ENCODE measurements at places on chromosomes 6 and 20.

DNA sequence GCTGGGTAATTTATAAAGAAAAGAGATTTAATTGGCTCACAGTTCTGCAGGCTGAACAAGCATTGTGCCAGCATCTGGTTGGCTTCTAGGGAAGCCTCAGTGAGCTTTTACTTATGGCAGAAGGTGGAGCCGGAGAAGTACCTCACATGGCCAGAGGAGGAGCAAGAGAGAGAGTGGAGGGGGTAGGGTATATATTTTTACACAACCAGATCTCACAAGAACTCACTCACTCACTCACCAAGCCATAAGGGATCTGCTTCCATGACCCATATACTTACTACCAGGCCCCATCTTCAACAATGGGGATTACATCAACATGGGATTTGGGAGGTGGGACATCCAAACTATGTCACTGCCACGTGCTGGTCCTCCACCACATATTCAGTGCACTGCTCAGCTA lies 152.6 kb upstream of the PRND start:
- no peak for DNase-seq

- no peak for DNase-seq
Observed at GRCh38 chr6:154378518-154378917, 21.9 kb upstream of the IPCEF1 start.

GRCh38 chr6:109349419-109349987 lies 32.8 kb downstream of the CD164 start:
- no peak for DNase-seq

GRCh38 chr20:23187751-23188150 lies 101.6 kb upstream of the CD93 start:
- no peak for DNase-seq

DNA sequence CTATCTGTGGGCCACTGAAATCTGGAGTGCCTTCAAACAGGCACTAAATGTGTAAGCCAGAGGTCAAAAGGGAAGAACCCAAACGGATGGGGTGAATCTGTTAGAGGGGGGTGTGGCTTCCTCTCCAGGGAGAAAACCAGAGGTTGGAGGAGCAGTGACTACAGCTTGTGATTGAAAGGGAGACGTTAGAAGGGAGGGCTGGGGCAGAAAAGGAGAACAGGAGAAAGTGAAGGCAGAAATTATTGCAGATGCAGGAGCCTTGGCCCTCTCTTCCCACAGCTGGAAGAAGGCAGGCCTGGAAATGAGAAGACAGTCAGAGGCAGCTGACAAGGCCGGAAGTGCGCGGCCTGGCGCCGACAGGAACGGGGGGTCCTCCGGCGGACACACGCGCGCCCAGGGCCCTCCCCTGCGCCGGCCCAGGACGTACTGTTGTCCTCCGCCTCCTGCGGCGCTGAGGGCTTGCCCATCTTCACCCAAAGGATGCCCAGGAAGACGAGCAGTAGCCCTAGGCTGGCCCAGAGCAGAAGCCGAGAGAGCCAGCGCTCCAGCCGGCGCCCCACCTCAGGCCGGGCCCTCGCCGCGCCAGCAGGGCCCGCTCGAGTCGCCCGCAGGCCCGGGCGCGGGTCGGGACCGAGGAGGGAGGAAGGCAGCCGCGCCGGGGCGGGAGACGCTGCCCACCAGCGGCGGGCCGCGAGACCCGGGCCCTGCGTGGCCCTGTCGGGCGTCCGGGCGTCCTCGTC lies 806 bp downstream of the LEMD2 start:
- peak; percentile 17 for DNase-seq

DNA sequence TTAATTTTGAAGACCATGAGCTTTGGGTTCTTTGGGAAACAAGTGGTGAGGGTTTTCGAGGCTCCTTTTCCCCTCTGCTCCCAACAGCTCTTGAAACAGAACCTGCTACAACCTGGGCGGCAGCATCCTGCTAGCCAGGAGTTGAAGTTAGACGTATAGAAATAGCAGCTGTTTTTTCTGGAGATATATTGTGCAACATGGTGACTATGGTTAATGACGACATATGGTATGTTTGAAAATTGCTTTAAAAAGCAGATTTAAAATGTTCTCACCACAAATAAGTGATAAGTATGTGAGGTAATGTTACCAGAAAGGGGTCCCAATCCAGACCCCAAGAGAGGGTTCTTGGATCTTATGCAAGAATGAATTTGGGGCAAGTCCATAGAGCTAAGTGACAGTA lies 138.9 kb downstream of the PDE7B start:
- no peak for DNase-seq

GRCh38 chr6:43142101-43142500 lies 29.0 kb upstream of the SRF start:
- DNase-seq: no peak

DNA sequence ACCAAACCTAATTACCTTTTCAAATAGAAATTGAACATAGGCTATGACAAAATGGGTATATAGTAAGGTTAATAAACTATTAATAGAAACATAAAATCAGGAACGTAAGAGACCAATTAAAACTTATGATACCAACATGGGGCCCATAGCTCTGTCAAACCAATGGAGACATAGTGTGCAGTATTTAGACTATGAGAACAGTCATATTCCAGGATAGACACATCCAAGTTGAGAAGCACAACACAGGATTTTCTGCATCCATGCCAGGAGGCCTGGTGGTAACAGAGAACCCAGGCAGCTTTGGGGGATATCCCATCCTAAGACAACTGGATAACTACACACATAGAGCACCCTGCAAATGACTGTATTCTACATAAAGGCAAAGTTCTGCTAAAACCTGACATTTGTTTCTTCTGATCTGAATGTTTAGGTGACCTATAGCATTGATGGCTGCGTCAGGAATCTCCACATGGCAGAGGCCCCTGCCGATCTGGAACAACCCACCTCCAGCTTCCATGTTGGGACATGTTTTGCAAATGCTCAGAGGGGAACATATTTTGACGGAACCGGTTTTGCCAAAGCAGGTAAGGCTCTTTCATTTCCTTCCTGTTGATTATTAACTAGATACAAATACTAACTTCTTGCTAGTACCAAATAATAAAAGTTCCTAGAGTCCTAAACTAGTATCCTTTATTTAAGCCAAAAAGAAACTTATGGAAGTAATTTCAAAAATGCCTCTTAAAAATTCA lies 202.7 kb downstream of the ARHGAP18 start:
- no peak for DNase-seq

DNA sequence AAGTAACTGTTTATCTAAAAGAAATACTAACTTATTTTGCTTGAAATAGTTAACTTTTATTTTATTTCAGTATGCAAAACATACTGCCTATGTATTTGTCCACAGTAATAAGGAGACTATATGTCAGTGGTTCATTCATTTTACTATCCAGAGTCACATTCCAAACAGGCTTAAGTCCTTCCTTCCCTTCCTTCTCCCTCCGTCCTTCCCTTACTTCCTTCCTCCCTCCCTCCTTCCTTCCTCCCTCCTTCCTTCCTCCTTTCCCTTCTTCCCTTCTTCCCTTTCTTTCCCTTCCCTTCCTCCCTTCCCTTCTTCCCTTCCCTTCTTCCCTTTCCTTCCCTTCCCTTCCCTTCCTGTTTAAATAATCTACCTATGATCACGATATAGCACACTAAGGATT lies 899.2 kb downstream of the EYS start:
- no peak for DNase-seq

GRCh38 chr20:10357974-10358373 lies 76.0 kb downstream of the MKKS start:
- DNase-seq: no peak

DNA sequence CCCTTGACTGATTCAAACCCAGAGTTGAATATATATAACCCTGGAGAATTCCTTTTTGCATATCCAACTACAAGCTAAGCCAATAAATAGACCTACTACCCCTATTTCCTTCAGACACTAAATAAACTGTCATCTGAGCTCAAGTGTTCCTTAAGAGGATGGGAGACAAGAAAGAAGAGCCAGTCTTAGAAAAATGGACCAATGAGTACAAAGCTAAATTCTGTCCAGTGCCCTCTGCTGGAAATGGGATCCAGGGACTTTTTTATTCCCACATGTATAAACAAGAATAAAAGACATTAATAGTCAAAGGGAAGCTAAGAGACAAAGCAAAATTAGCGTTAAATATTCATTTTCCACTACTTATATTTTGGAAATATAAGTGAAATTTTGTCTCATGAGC lies 4.8 kb downstream of the PPP1R10 start:
- no peak for DNase-seq

GRCh38 chr6:11706171-11706570 lies 72.4 kb downstream of the ADTRP start:
- no peak for DNase-seq

DNA sequence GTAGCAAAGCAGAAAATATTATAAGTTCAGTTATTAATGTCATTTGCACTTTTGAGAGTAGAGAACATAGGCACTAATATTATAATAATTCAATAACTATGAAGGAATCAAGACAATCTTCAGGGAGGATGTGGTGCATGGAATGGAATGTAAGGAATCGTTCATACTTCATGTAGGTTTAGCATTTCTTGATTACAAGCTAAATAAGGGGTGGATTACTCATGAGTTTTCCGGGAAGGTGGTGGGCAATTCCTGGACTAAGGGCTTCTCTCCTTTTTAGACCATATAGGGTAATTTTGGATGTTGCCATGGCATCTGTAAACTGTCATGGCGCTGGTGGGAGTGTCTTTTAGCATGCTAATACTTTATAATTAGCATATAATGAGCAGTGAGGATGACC lies 9.1 kb upstream of the BTNL2 start:
- DNase-seq: no peak
